ENCODE measurements at places on chromosomes 2 and 18. TPM values are rescaled to one million over a fixed set of nuclear protein-coding genes. Genes with fewer than 3 reads are reported as not detected.

DNA sequence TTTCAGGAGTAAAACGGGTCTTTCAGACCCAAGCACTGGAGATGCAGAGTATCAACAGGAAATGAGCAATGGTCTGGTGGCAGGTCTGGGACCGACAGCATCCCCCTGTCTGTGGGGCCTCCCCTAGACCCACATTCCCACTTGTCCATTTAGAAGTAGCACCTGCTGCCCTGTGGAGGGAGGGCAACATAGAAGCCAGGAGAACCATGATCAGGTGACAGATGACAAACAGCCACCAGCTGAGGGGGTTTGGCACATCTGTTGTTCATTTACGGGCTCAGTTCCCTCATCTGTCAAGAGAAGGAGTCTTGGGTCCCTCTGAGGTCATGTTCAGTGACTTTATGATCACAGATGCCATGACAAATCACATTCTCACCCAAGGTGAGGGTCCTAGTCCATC lies 77.9 kb upstream of the SLC66A3 start:
- no peak overlapping the region for H3K4me3 ChIP-seq
- H3K36me3 ChIP-seq: no peaks in the 10 kb centered on the region
- H3K4me1 ChIP-seq: no peaks in the 10 kb centered on the region

DNA sequence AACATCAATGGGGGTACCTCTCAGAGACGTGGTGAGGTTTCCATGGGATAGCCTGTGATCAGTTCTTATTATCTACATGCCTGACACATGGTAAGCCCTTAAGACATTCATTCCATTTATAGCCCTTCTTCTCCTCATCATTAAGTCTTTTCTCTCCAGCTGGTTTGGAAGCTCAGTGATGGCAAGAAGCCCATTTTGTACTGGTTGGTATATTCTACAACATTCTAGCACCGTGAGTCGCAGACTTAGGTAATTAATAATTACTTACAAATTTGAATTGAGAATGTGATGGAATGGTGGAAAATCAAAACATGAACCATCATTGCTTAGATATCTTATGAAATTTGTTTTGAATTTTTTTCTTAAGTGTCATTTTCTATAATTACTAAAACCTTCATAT lies 472.6 kb downstream of the DLGAP1 start:
- H3K27ac ChIP-seq: no peak overlapping the region
- H3K27me3 ChIP-seq: no peaks in the 10 kb centered on the region
- DNase-seq: no peak
- H3K4me3 ChIP-seq: no peak overlapping the region

Gene GKN1
- 20.7 TPM for total RNA-seq

DNA sequence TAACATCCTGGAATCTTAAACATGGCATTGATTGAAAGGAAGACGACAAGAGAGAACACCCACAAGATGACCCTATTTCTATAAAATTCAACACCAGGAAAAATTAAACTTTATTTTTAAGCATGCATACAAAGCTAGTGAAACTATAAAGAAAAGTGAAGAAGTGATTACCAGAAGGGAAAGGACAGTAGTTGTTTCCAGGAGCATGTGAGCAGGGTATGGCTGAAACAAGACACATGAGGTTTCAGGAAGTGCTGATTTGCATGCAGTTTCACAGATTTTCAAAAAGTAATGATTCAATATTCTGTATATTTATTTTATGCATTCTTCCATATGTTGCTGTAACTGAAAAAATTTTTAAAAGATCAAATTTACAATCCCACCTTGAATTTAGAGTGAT lies 24.6 kb upstream of the DAW1 start:
- H3K4me3 ChIP-seq: no peak overlapping the region
- H3K36me3 ChIP-seq: no peaks in the 10 kb centered on the region
- no peak overlapping the region for H3K27ac ChIP-seq

GRCh38 chr2:222683805-222684204 lies 12.3 kb downstream of the MOGAT1 start:
- no peaks in the 10 kb centered on the region for H3K27me3 ChIP-seq
- DNase-seq: no peak
- no peak overlapping the region for H3K4me3 ChIP-seq
- H3K4me1 ChIP-seq: peaks cover 11% of the 10 kb centered on the region
- H3K36me3 ChIP-seq: no peaks in the 10 kb centered on the region
- H3K27ac ChIP-seq: no peak overlapping the region

Gene TGFA
- total RNA-seq: 1.9 TPM

Gene MERTK
- 47.1 TPM for total RNA-seq

- no peaks in the 10 kb centered on the region for H3K36me3 ChIP-seq
- no peak overlapping the region for H3K27ac ChIP-seq
- H3K4me3 ChIP-seq: no peak overlapping the region
- H3K27me3 ChIP-seq: no peaks in the 10 kb centered on the region
- DNase-seq: no peak
Observed at GRCh38 chr2:85534881-85535280, 4.1 kb upstream of the MAT2A start.

DNA sequence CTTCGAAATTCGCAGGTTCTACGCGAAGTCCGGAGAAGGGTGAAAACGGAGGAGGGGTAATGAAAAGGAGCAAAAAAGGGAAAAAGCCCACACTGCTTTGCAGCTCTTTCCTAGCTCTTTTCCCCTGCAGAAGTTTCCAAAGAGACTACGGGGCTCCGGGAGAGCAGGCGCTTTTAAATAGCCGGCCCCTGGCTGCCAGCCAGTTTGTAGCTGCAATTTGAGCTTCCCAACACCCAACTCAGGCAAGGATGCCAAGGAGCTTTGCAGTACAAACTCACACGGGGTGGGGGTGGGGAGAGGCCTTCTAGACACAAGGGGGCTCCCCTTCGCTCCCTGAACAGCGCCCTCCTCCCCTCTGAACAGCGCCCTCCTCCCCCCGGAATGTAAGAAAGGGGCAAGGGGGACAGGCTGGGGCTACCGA lies at the start of gene IGFBP5:
IGFBP5 (minus strand) TSS at position 149 of the 421 bp plus-strand sequence. CDS start 774 bp downstream, outside the sequence.
- DNase-seq: peak; percentile 55
- H3K27ac ChIP-seq: peak within 1 kb of the TSS; percentile 89
- H3K27me3 ChIP-seq: no peaks in the 10 kb centered on the region
- no peaks in the 10 kb centered on the region for H3K36me3 ChIP-seq

Gene CREG2
- total RNA-seq: not detected

Gene ZEB2
- total RNA-seq: 122 TPM

Gene MSTN
- total RNA-seq: 1.3 TPM

Gene NR4A2
- 4.4 TPM for total RNA-seq

DNA sequence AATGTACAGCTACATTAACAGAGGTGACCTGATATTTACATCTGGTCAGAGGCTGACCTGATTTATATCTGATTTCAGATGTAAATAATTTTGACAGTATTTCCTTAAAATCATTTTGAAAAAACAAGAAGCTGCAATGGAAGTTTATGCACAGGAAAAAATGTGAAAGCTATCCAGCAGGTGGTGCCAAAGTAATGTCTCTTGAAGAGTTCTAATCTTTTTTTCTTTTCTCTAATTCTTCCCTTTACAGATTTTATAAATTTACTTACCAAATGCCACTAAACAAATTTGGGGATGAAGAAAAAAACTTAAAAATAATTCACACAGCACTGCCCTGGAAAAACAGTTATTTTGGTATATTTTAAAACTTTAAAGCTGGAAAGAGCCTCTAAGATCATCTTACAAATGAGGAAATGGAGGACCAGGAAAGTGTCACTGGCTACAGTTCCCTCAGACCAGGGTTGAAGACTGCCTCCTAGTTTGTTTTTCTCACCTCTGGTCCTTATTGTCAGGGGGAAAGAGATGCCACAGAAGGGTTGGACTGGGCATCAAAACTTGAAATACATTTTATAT lies 16.4 kb upstream of the FBLN7 start:
- no peak overlapping the region for H3K27ac ChIP-seq
- no peak overlapping the region for H3K4me3 ChIP-seq
- DNase-seq: no peak
- H3K36me3 ChIP-seq: peaks cover 2% of the 10 kb centered on the region

DNA sequence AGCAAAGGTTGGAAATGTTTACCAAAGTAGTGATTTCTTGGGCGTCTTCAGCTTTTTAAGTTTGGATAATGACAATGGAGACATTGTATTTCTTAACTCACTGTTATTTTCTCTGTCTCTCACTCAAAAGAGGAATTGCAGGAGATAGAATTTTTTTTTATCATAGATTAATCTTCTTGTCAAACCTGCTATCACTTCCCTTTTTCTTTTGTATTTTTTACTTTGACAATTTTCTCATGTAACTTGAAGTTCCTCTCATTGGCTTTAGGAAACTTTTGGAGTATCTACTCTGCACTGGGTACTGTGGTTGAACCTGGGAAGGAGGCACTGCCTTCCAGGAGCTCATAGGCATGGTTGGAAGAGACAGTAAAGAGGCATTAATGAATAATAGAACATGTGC lies 489.1 kb downstream of the CNTNAP5 start:
- no peak for DNase-seq
- peaks cover under 1% of the 10 kb centered on the region for H3K4me1 ChIP-seq
- no peaks in the 10 kb centered on the region for H3K27me3 ChIP-seq
- H3K27ac ChIP-seq: no peak overlapping the region
- H3K4me3 ChIP-seq: no peak overlapping the region

Gene MDH1B
- not detected for total RNA-seq

Data from thoracic aorta (tissue), 2 donors.